ENCODE measurements at places on chromosomes 2 and 18.

- DNase-seq, result no peak
Measured at GRCh38 chr18:74725690-74726089, 128.0 kb downstream of the ZNF407 start.

GRCh38 chr2:95275601-95276243 is 1.5 kb downstream of the PROM2 start:
- DNase-seq, result no peak

DNA sequence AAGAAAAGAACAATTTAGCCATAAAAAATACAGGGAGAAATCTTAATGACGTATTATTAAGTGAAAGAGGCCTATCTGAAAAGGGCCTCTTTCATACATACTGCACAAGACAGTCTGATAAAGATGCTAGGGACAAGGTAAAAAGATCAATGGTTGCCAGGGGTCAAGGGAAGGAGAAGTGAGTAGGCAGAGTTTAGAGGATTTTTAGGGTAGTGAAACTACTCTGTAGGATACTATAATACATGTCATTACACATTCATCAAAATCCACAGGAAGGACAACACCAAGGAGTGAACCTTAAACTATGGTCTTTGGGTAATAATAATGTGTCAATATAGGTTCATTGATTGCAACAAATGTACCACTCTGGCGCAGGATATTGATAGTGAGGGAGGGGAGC is 289.3 kb downstream of the FSIP2 start:
- DNase-seq, result no peak

- no peak for DNase-seq
Measured at GRCh38 chr2:98583816-98584618, 24.3 kb downstream of the COA5 start.

DNA sequence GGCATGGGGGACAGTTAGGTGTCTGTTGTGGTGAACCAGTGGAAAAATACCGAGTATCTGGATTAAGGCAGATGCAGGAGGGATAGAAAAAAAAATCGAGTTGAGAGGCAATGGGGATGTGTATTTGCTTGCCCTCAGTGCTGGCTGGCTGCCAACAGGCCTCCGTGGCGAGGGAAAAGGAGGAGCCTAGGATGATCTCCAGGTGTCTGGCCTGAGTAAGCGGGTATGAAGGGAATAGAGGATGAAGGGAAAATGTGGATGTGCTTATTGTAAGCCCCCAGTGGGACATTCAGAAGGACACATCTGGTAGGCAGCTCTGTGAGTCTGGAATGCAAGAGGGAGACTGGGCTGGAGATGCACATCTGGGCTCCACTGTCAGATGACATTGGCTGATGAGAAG is 22.8 kb downstream of the KCNS3 start:
- no peak for DNase-seq

DNA sequence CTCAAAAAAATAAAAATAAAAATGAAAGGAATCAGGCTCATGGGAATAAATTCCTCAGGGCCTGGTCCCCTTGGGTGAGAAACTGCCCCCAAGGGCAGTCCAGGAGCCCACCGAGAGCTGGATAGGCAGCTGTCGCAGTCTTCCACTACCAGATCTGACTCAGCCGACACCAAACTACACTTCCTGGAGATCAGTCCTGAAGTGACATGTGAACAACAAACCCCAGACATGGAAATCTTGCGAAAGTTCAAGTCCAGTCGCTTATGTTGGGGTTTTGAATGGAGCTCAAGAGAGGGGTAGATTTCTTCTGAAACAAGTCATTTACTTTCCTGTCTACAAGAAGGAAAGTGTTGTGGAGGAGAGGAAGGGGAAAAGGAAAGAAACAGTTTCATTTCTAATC is 12.9 kb downstream of the ADCY3 start:
- DNase-seq, result no peak

GRCh38 chr18:48017635-48018034 is 87.2 kb upstream of the SMAD2 start:
- no peak for DNase-seq

DNA sequence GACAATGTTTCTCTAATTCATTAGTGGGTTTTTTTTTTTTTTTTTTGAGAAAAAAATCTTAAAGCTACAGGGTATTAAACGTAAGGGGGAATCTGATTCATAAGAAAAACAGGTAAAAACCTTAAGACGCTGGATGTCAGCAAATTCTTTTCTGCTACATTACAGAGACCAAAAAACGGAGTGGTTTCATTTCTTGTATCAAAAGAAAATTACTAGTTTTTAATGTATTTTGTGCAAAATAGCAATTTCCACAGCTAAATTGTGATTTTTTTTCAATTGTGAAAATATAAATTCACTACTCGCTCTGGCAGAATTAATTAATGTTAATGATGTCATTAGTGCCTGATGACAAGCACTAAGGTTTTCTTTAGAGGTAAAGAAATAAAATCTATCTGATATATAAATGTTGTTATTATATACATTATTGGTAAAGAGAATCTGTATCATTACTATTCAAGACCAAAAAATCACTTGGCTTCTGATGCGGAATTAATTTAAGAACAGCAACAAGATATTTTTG is 9.9 kb downstream of the OTX1 start:
- DNase-seq, result no peak

DNA sequence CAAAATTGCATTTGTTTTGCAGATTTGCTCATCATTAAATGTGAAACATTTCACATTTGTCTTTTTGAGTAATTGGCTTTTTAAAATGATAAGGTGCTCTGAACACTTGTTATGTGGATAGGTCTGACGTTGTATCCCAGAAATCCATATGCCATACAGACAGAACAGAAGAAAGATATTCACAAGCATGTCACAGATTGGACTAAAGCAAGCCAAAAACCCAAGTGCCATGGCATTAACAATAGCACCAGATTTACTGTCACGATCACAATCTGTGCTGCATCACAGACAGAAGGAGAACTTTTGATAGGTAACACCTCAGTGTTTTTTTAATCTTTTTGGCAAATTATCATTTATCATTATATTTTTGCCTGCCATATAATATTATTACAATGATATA is 272.6 kb downstream of the ARHGAP15 start:
- DNase-seq, result no peak

DNA sequence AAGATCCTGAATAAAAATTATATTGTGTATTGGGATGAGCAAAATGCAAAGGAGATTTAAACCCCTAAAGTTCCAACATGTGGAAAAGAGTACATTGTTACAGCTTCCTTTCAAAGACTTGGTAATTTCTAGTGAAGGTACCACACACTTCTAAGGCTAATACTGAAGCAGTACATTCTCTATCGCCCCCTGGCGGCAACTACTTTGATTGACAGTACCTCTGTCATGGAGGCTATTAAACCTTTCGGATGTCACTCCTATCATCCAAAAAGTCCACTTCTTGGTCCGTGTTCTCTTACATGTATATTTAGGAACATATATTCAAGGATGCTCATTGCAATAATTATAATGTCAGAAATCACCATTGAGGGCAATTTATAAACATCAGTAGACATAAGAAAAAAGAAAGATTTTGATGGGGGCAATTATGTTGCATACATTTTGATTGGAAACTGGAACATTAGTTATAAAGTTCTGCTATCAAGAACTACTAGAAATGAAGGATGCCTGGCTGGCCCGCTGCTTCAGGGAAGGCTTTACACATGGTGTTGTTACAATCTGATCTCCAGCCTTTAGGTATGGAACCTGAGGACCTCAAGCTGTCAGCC is 601.6 kb downstream of the CPS1 start:
- DNase-seq, result peak; percentile 26

DNA sequence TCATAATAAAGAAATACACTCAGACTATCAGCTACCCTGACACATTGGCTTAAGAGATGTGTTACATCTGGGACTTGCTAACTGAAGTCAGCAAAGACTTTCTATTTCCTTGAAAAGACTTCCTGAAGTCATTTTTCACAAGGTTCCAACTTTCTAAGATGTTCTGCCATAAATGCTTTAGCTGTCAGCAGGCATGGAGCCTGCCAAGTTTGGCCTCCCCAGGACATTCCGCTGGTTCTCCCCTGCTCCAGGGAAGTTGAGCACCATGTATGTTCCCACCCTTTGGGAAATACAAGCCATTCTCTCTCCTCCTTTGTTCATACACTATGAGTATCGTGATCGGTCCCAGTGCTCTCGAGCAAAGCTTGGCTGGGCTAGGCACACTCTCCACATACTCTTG is 202.7 kb upstream of the CCDC68 start:
- DNase-seq, result no peak

- no peak for DNase-seq
Measured at GRCh38 chr2:188439986-188440385, 148.3 kb downstream of the GULP1 start.

DNA sequence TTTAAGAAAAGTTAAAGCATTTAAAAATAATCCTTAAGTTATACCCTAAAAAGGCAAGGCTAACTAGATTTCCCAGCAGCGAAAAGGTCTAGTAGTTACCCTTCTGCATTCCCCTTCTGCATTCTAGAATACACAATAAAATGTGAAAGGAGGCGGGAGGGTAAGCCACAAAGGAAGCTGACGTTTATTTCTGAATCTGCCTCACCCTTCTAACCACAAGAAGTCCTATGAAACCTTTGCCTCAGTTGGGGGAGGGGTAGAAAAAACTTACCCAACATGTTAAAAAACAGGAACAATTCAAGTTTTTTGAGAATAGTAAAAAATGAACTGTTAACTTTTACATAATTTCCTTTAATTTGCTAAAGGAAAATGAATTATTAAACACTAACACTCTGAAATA is 11.3 kb downstream of the STK17B start:
- peak; percentile 33 for DNase-seq

DNA sequence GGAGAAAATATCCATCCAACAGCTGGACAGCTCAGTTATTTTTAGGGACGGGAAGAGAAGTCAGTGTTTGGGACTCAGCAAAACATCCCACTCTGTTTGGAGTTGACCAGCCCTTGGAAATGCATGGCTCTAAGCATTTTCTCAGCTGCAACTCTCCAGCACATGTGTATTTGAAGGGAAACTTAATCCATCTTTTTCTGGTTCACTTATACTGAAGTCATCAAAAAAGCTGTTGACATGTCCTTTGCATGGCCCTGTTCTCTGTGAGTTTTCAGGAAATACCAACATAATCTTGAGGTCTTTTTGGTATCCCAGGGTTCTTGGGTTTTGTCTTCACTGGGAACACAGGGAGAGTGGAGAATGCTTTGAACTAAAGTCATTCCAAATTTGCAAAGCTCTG is 91.9 kb upstream of the CELF4 start:
- DNase-seq, result no peak

- DNase-seq, result no peak
Measured at GRCh38 chr2:8306530-8307351, 375.1 kb upstream of the ID2 start.

- no peak for DNase-seq
Measured at GRCh38 chr2:48722391-48722790, 33.1 kb downstream of the LHCGR start.

- DNase-seq, result no peak
Measured at GRCh38 chr2:188664416-188664815, 309.8 kb upstream of the COL3A1 start.

DNA sequence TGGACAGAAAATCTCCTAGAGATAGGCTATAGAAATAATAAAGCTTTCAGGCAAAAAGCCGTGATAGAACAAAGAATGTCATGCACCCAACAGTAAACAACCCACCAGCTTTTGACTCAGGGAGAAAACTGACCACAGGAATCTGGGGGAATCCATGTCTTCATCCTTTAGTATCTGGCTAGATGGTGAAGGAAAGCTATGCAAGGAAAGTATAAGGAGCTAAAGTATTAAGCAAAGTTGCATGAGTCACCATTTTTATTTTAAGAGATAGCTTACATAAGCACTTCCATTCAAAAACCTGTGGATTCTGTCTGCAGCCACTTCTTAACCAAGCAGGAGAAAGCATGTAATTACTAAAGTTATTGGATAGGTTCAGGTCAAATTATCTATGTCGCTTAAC is 363.8 kb downstream of the LRP1B start:
- DNase-seq, result no peak

GRCh38 chr18:31302991-31303390 is 15.0 kb upstream of the DSG1 start:
- no peak for DNase-seq

DNA sequence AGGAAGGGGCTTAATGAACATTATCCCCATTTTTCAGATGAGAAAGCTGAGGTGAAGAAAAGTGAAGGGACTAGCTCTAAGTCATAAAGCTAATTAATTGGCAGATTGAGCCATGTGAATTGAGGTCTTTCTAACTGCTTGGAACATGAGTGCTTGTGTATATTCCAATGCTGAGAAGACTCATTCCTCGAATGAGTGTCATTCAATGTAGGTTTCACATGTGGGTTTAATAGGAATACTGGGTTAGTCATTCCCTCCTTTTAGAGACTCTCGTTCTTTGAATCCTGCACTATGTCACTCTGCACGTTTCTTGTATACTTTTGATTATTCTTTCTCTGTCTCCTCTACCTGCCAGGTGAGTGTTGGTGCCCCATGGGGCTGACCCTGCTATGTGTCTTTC is 218.2 kb downstream of the HRH4 start:
- DNase-seq, result no peak

- no peak for DNase-seq
Measured at GRCh38 chr2:119468154-119468955, 36.7 kb downstream of the TMEM37 start.
